ENCODE measurements at places on chromosomes 1 and 21.

GRCh38 chr1:26372039-26372438 lies 511 bp downstream of the ZNF683 start:
- DNase-seq, result no peak

- no peak for DNase-seq
Observed at GRCh38 chr1:11485191-11485590, 6.2 kb downstream of the DISP3 start.

- peak; percentile 64 for DNase-seq
Observed at GRCh38 chr1:159854693-159855192, 7.7 kb downstream of the VSIG8 start.

GRCh38 chr21:21165063-21165645 lies 166.9 kb downstream of the NCAM2 start:
- DNase-seq, result no peak

DNA sequence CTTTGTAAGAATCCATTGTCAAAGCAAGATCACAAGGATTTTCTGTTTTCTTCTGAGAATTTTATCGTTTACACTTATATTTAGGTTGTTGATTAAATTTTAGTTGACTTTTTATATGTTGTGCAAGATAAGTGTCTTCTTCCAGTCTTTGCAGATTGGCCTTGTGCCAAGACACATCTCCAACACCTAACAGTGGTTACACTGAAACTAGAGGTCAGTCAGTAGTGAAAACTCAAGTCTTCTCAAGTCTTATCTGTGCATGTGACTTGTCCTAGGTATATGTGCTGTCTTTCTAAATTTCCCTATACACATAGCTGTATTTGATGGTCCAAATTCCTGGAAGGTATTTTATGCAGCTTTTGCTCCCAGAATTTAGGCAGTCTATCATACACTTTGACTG lies 1183.2 kb upstream of the B3GALT2 start:
- DNase-seq, result no peak
